ENCODE measurements at places on chromosomes 6 and 20.

- DNase-seq = no peak
These were observed 209.8 kb downstream of the SOD2 start for GRCh38 chr6:159483259-159483658.

DNA sequence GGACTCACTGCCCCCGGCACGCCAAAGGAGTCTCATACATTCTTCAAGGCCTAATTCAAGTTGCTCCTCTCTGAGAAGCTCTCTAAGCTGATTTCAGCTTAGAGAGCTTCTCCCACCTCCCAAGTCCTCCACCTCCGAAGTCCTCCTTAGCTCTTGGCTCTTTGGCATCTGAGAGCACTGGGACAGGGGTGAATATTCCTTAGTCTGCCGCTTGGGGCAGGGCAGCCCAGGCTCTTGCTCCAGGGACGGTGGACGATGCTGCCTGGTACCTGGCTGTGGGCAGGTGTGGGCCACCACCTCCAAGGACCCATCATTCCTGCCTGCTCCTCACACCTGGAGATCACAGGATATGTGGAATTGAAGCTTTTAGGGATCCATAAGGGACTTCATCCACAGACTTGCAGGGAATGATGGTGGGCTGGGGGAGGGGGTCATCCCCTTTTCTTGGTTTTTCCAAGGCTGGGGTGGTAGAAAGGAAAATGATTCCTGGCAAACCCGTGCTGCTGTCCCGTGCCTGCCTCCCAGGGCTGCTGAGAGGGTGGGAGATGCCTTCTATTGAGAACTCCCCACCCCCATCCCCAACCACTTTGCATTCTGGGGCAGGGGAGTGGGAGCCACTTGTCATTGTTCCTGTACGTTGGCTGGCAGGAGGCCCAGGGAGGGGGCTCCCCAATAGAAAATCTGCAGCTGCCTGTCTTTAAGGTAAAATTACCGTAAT lies 57.4 kb downstream of the ARHGAP40 start:
- DNase-seq = no peak

- no peak for DNase-seq
These were observed 193.8 kb upstream of the PRSS16 start for GRCh38 chr6:27053738-27054137.

- no peak for DNase-seq
These were observed 15.1 kb downstream of the MYBL2 start for GRCh38 chr20:43681991-43682410.

DNA sequence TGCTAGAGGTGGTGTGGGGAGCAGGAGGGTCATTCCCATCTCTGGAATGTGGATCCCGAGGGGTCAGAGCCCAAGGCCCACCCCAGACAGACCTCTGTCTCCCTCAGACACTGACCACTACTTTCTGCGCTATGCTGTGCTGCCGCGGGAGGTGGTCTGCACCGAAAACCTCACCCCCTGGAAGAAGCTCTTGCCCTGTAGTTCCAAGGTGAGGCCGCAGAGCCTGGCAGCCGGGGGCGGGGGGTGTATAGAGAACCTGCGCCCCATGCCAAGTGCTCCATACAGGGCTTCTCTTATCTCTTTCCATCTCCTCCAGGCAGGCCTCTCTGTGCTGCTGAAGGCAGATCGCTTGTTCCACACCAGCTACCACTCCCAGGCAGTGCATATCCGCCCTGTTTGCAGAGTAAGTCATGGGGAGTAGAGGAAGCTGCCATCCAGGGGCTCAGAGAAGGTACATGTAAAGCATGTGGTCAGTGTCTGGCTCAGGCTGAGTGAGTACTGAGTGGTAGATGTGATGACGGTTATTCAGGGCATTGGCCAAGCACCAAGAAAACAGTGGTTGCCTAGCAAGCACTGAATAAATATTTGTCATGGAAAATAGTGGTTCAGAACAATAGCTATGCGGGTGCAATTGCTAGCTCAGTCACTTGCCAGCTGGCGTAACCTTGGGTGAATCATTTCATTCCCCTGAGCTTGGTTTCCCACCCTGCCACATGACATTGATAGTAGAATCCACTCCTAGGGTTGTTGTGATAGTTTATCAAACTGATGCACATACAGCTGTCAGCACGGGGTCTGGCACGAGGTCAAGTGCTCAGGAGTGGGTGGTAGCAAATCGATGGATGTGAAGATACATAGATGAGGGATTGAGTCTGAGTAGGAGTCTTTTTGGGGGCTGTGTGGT lies 3.5 kb downstream of the PIGT start:
- no peak for DNase-seq

DNA sequence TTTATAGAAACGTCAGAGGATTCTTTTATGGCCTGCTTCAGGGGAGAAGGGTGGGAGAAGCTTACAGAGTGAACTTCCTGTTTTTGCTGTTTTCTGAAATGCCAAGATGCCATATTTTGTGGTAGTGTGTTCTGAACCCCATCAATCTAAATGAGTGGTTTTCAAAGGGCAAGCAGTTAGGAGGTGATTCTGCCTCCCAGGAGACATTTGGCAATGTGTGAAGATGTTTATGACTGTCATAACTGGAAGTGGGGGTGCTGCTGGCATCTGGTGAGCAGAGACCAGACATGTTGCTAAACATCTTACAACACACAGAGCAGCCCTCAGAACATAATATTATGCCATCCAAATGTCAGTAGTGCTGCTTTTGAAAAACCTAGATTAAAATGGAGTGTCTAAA lies 6.0 kb upstream of the PRL start:
- no peak for DNase-seq

GRCh38 chr6:19472850-19473249 lies 364.3 kb upstream of the ID4 start:
- no peak for DNase-seq

GRCh38 chr6:159941286-159942113 lies 27.4 kb upstream of the IGF2R start:
- DNase-seq = peak; percentile 66

DNA sequence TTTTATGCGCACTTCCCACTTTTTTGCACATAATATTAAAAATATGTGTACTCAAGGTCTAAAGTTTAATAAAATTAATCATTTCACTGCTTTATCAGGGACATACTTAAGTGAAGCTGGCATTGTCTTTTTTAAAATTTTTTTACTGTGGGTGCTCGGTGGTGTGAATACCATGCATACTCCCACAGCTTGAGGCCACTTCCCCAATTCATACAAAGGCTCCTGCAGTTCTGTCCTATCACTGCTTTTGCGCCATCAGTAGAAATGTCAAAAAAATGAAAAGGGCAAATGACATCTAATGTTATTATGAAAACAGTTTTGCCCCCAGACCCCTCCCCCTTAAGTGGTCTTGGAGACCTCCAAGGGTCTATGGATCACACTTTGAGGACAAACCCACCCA lies 464.1 kb upstream of the ARID1B start:
- no peak for DNase-seq

GRCh38 chr6:156336089-156336488 lies 441.1 kb upstream of the ARID1B start:
- no peak for DNase-seq

GRCh38 chr20:62485062-62485700 lies 9.4 kb upstream of the GATA5 start:
- DNase-seq = no peak

GRCh38 chr20:17518339-17519052 lies 12.7 kb downstream of the BFSP1 start:
- DNase-seq = no peak

- no peak for DNase-seq
These were observed 76.1 kb downstream of the IPCEF1 start for GRCh38 chr6:154280521-154280920.

DNA sequence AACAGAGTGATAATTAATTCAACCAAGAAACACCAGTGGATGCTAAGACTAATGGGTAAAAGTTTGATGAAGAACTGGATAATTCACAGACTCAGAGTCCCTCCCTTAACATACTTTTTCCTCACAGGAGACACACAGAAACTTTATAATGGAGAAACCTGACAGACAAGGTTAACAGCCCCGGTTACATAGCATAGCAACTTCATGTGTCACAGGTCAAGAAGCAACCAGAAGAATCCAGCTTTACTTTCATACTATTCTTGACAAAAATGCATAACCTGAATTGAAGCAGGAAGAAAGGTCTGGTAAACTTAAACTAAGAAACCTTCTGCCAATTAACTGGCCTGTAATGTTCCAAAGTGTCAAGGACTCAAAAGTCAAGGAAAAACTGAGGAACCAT lies 375.9 kb downstream of the RNF144B start:
- DNase-seq = no peak

DNA sequence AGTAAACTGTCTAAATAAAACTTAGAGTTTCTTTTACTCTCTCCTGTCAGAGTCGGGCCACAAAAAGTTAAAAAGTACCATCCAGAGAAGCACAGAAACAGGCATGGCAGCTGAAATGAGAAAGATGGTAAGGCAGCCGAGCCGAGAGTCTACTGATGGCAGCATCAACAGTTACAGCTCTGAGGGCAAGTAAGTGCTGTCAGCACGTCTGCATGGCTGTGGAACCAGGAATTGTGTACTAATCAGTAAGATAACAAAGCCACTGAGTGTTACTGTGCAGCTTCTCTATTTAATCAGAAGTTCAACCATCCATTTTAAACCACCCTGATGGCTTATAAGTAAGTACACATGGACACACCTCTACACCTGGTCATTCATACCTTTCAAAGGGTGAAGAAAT lies 231.3 kb upstream of the KCNQ5 start:
- no peak for DNase-seq

DNA sequence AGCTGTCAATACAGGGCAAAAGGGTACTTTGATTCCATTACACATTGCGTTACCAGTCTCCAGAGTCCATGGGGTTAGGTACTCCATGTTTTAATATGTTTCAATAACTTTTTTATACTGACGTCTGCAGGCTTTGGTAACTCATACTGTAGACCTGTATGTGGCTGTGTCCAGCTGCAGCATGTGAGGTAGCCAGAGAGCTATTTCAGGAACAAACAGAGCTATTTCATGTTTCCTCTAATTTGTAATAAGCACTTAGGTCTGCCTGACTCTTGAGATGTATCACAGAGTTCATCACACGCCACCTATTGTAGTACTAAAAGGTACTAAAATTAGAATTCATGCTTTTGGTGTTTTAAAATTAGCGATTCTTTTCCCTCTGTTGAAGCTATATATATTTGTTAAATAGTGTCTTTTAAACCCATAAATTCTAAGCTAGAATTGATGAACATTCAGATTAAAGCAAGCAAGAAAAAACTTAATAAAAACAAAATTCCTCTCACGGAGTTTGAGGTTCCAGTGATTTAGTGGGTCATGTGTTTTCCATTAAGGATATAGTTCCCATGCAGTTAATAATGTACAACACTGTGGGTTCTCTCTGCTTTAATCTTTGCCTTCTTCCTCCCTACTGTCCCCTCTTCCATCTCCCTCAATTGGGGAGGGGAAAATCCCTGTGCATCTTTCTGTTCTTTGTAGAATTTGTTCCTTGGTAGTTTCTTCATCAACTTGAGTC lies 37.0 kb downstream of the FOXO3 start:
- no peak for DNase-seq

- no peak for DNase-seq
These were observed 15.6 kb downstream of the CDK19 start for GRCh38 chr6:110799655-110800054.

GRCh38 chr6:4913705-4914419 lies 90.0 kb downstream of the RPP40 start:
- DNase-seq = no peak

- peak; percentile 69 for DNase-seq
These were observed 30.4 kb downstream of the ATXN1 start for GRCh38 chr6:16730738-16731477.

- DNase-seq = no peak
These were observed 165.1 kb downstream of the SASH1 start for GRCh38 chr6:148507774-148508173.

DNA sequence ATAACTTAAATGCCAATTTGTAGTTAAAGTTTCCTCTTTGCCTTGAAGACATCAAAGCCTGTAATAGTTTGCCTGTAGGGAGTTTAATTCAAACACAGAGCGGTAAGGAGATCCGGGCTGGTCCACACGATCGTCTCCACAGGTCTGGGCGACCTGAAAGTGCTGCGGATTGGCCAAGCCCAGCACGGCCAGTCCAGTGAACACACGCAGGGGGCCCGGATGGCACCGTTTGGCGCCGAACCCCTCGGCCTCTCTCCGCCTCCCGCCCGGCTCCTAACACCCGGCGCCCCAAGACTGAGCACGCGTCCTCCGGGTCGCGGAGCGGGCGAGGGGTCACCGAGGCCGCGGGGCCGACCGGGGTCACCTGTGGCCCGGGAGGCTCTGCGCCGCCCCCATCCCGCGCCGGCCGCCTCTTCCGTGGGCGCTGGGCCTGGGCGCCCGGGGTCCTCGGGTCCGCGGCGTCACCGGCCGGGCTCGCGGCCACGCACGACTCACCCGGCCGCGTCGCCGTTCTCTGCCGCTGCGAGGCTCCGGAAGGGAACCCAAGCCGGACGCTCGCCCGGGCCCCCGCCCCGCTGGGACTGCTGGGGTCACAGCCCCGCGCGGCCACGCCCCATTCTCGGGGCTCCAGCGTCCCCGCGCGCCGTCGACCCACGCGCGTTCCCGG lies 481 bp downstream of the SERPINB6 start:
- peak; percentile 40 for DNase-seq

- no peak for DNase-seq
These were observed 4.2 kb downstream of the UBE2J1 start for GRCh38 chr6:89348372-89348771.

DNA sequence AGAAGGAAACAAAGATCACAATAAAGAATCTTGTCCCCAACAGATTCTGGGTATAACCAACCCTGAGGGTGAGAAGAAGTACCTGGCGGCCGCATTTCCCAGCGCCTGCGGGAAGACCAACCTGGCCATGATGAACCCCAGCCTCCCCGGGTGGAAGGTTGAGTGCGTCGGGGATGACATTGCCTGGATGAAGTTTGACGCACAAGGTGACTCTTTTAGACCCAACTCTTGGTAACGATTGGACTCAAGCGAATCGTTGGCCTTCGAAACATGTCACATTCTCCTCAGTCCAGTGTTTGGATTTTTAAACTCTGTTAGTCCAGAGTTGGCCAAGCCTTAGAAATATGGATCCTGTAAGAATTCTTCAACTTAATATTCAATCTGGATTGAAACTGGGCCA lies 2.6 kb downstream of the PCK1 start:
- DNase-seq = no peak

DNA sequence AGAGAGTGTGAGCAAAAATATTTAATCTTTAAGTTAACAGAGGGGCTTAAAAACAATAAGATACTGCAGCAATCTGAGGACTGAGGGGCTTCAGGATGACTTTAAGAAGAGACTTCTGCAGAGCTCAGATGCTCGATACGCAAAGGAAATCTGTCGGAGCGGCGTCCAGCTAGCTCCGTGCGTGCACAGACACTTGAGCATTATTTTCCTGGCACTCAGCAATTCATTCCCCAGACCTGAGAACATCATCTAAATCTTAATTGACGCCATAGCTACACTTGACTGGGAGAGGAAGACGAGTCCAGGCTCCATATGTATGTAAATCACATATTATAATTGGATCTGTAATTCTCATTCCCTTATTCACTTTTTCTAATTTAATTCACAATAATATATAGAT lies 228.2 kb downstream of the SOD2 start:
- DNase-seq = no peak

DNA sequence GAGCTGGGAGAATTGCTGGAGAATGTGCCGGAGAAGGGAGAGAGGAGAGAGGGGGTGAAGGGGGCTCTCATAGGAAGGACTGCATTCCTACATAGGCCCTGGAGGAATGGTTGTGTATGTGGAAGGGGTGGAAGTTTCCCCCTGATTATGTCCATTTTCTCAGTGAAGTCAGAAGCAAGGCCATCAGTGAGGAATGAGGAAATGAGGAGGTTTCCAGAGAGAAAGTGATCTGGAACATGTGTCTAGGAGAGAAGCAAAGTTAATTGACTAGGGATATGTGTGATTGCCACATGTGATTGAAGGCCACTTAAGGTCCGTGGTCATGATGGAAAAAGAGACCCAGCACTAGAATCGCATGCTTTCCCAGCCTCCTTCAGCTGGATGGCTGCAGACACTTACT lies 42.3 kb downstream of the TBPL1 start:
- DNase-seq = no peak

- no peak for DNase-seq
These were observed 445.8 kb upstream of the JAG1 start for GRCh38 chr20:11119573-11119972.
